DMS 273 treated with DMSO at 0.1 percent for 48 hours (cell line): ENCODE measurements at places on chromosomes 6 and 20.

- no peak for DNase-seq
These were observed 14.6 kb upstream of the STK35 start for GRCh38 chr20:2086980-2087377.

- no peak for DNase-seq
These were observed 88.5 kb downstream of the DTD1 start for GRCh38 chr20:18676396-18676795.

GRCh38 chr6:25746968-25747367 lies 7.6 kb upstream of the SLC17A4 start:
- DNase-seq: no peak

GRCh38 chr20:3828798-3829197 lies 8.5 kb downstream of the AP5S1 start:
- no peak for DNase-seq

DNA sequence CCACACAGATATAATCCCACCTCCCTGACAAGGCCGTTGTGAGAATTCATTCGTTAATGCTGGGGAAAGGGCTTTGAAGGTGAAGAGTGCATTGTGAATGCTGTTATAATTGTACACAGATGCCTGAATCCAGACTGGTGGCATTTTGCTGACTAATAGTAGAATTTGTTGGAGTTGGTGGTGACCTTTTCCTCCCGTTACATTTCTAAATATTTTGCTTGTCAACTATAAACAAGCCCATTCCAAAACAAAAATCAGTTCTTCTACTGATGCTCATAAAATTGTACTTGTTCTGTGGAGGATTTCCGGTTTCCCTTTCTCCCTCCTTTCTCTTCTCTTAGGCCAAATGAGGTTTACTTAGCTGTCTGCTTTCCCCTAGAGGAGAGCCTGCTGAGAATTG lies 253.1 kb upstream of the SUPT3H start:
- no peak for DNase-seq

- DNase-seq: no peak
These were observed 62.0 kb downstream of the FAM50B start for GRCh38 chr6:3911130-3911529.

- peak; percentile 8 for DNase-seq
These were observed 55.9 kb upstream of the RREB1 start for GRCh38 chr6:7051780-7052442.

DNA sequence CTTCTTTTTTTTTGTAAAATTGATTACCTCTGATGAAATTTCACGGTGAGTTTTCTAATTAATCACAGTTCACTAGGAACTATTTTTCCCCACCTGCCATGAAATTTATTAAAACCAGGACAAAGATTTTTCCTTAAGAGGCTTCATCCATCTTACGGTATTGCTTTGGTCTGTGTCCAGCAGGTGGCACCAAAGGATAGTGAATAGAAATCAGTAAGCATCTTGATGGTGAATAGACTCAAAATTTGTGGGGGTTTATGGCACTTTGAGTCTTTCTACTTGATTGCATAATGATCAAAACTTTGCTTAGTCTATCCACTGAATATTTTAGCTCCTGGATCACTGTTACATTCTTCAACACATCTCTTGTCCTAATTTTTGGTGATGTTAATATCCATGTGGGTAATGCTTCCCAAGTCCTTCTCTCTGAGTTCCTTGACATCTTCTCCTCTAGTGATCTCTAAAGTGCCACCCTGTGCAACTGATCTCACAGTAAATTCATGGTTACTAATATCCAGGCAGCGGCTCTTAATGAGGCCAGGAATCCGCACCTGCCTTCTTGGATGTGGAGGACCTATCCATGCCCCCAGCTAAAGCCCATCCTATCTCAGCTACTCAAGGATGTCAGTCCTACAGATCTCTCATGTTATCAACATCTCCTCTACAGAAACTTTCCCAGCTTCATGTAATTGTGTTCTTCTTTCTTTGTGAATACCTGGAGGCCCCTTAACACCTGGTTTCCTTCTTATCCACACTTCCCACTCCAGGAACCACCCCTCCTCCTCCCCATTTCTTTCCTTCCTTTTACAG lies 54.5 kb downstream of the STMND1 start:
- peak; percentile 33 for DNase-seq

GRCh38 chr20:36573798-36574365 lies 485 bp downstream of the TGIF2 start:
- DNase-seq: no peak

- no peak for DNase-seq
These were observed 192.5 kb downstream of the PTPRK start for GRCh38 chr6:128327890-128328289.

DNA sequence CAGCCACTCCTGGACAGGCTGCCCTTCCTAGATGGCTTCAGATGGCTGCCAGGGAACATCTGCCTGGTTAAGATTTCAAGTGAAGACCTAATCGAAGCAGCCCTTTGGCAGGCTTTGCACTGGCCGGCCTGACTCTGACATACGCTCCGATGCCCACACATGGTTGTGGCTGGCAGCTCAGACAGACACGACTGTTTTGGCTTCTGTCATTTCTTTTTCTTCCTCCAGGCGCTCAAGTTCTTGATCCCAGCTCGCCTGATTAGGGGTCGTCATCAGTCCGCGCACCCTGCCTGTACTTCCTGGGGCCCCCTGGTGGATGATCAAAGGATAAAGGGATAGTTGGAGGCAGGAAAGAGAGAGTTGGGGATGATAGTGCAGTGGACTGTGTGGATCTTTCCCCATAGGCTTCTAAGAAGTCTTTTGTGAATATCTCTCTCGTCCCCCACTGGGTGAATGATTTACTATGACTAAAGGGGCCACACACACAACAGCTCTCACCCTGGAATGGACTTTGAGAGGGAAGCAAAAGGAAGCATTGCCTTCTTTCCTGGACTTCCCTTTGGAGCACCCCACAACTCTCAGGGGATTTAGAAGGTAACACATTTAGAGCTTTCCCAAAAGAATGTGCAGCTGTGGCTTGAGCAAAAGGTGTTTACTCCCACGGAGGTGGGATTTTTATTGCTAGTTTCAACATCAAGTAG lies 21.4 kb upstream of the TRAM2 start:
- DNase-seq: peak; percentile 80

DNA sequence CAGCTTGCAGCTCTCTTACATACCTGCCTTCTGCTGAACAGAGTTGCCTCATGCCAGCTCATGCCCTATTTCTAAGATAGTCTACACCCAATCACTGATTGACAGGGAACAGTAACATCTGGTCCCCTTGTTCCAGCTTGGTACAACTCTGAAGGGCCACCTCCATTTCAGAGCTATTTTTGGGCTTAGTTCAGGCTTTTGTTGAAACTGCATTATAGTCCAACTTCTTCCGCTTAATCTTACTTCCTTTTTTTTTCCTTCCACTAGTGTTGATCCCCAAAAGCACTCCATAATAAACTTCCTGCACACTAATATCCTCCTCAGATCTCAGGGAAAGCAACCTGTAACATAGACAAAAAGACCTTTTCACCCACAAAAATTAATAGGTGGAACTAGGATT lies 65.7 kb upstream of the TNFRSF21 start:
- no peak for DNase-seq

DNA sequence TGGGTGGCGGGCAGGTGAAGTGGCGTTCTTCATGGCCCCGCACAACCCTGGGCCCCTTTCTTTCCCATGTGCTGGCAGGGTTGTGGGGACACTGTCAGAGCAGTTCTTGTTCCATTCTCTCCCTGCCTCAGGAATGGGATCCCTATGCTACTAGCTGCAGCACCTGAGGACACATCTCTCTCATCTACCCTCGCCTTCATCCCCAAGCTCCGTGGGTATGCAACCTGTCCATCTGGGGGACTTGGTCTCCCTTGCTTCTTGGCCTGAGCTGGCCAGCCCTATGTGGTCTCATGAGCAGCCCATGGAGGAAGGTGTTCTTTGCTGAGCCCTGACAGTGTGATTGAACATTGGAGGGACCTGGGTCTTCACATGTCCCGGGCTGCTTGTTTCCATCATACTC lies 24.2 kb downstream of the CST9L start:
- no peak for DNase-seq

- DNase-seq: no peak
These were observed 32.4 kb upstream of the RAB22A start for GRCh38 chr20:58277107-58277506.

GRCh38 chr6:104532462-104532861 lies 327.3 kb downstream of the HACE1 start:
- no peak for DNase-seq

DNA sequence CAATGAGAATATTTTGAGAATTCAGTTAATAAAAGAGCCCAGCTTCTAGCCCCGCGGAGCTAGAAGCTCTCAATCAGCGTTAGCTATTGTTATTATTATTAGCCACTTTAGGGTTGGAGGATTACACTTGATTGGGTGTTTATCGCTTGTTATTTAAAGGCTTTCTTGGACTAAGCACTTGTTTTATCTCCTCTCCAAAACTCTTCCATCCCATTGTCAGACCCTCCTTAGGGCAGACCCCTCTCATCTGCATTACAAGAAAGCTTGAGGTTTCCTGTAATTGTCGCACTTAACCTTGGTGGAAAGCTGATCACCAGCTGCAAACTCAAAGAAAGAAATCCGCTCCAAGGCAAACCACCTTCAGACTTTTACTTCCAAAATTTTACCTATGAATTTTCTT lies 4.8 kb downstream of the DPPA5 start:
- no peak for DNase-seq
